Panc1 (cell line): ENCODE measurements at places on chromosomes 7 and 10.

- no peak for DNase-seq
Observed at GRCh38 chr10:34922138-34922537, 107.0 kb upstream of the PARD3 start.

DNA sequence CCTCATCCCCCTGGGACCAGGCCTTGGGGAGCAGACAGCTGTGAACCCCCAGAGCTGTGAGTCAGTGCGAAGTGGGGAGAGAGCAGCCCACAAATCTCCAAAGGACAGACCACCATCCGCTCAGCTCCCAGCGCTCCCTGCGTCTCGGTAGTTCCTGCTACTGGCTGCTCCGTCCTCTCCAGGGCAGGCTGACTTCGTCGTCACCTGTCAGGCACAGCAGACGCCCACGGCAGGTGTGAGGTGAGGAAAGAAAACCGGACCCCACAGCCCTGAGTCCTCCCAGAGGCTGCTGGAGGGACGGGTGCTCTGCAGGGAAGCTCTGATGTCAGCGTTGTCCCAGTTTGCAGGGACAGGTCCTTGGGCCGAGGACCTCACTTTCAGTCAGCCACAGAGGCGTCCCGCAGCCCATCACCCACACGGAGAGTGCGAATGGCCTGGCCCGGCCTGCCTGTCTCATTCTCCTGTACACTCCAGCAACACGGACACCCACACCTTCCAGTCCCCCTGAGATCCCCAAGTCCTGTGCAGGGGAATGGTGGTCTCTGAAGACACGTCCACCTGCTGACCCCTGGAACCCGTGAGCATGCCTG, 95.2 kb downstream of the DNAJB6 start:
- no peak for DNase-seq

DNA sequence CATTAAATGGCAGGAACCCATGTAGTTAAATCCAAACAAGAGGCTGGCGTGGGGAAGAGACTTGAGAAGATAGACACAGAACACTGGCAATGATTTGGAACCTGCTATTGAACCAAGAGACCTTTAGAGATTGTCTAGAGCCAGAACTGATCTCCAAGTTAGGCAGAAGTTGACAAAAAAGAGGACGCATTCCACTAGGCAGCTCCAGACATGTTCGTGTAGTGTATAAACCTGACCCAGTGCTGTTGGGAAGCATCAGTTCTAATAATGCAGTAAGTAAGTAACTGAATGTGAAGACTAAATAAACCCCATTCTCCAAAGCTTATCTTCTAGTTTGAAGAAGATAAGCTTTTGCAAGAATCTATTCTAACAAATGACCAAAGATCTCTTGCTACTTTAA, 50.8 kb downstream of the AP3M1 start:
- DNase-seq: no peak

GRCh38 chr7:69134316-69134715, 464.0 kb upstream of the AUTS2 start:
- DNase-seq: no peak
